ENCODE measurements at places on chromosomes 16 and 17. TPM values are rescaled to one million over a fixed set of nuclear protein-coding genes. Genes with fewer than 3 reads are reported as not detected.

Gene TNFSF13
- total RNA-seq = 4.9 TPM

Gene PARN
- total RNA-seq = 25.3 TPM

Gene SLC35G6
- not detected for total RNA-seq

Gene CLEC10A
- not detected for total RNA-seq

Gene CDK3
- 0.78 TPM for total RNA-seq

Gene DNAI2
- not detected for total RNA-seq

All from epithelial cell of alveolus of lung (primary cell).